ENCODE measurements at places on chromosomes 4 and X.

- no peak for DNase-seq
These were observed 72.7 kb upstream of the C4orf50 start for GRCh38 chr4:6090931-6091330.

DNA sequence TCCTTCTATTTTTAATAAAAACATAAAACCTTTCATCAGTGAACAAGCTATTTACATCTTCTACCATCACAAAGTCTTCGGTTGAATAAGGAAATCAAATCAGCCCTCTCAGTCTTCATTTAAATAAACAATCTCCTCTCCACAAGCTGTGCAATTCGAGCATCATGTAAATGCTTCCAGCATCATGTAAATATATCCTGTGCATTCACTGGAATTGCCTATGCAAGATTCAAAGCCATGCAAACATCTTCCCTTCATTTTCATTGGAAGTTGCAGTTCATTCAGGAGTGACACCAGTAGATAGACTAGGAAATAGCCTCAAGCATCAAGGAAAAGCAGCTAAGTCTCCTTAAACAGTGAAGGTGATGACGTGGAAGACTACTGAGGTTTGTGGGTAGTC, 77.7 kb upstream of the PCDH19 start:
- DNase-seq: no peak

GRCh38 chr4:2061186-2062131, 2.3 kb downstream of the NAT8L start:
- no peak for DNase-seq

DNA sequence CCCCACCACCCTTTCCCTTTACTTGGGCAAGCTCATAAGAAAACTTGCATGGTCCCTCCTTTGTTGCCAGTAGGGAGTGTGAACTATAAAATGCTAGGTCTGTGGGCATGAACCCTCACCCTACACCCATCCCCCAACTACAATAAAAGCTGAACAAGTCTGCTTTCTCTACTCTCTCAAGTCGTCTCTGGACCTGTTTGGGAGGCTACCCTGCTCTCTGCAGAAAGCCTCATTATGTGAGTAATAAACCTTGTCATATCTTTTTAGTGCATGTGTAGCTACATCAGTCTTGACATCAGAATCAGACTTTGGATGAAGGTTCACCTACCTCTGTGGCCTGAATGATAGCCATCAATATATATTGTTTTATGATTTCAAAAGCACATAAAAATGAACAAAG, 155.4 kb upstream of the FAM241A start:
- no peak for DNase-seq

DNA sequence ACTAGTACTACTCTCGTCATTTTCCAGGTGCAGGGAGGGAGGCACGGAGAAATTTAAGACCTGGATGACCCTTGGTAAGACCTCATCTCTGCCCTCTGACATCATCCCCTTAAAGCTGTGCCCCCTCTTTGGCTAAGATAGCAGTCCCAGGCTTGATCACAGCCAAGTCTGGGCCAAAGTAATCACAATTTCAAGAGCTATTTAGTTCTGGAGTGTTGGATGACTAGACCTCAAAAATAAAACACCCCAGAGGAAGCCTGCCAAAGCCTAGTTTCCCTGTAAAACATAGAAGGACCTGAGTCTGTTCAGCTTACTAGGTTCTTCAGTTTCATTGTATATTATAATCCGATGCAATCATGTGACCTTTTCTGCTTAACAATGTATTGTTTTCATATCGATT, 144.6 kb upstream of the ARHGEF9 start:
- DNase-seq: no peak

DNA sequence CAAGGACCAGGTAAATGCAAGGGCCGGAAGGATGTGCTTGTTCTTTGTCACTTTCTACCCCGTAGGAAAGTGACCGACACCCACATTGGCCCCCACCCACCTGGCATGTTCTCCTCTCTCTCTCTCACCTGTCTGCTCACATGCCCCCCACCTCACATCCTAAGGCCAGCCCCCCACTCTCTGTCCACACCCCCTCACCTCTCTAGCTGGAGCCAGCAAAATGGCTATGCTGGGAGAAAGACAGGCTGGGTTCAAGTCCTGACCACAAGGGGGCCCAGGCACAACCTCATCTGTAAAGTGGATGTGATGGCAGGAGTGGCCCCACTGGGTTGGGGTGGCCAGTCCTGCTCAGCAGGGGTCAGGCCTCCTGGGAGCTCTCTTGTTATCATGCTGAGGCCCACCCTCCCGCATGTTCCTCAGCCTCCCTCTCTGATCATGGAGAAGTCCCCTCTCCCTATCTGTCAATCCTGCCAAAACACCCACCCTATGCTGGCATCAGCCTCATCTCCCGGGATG, 1.7 kb upstream of the PPP2R2C start:
- peak; percentile 38 for DNase-seq

Measured in hematopoietic multipotent progenitor cell treated with erythropoietin and hydrocortisone succinate and interleukin-3 and kit ligand, for 8 days (in vitro differentiated cells).